ENCODE measurements at places on chromosomes 2 and 18.

- peak; percentile 29 for DNase-seq
Observed at GRCh38 chr18:598124-598589, 1.4 kb downstream of the CLUL1 start.

DNA sequence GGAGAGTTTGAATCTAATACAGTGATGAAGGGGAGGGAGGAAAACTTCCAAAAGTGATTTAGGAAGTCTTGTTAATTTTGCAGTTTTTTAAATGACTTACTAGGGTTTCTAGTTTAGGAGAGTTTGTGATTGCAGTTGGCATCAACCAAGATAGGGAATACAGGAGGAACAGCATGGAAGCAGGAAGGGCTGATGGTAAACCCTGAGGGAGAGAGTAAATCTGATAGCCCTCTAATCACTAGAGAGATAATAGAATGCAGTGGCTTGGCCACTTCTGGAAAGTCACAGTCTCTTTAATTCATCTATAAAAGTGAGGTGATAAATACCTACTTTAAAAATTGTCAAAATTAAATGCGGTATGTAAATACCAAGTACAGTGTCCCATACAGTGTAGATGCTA, 5.6 kb downstream of the YPEL5 start:
- no peak for DNase-seq

- DNase-seq = no peak
Observed at GRCh38 chr2:170582313-170582712, 132.8 kb upstream of the SP5 start.

GRCh38 chr2:191023235-191023679, 9.3 kb upstream of the STAT1 start:
- no peak for DNase-seq

DNA sequence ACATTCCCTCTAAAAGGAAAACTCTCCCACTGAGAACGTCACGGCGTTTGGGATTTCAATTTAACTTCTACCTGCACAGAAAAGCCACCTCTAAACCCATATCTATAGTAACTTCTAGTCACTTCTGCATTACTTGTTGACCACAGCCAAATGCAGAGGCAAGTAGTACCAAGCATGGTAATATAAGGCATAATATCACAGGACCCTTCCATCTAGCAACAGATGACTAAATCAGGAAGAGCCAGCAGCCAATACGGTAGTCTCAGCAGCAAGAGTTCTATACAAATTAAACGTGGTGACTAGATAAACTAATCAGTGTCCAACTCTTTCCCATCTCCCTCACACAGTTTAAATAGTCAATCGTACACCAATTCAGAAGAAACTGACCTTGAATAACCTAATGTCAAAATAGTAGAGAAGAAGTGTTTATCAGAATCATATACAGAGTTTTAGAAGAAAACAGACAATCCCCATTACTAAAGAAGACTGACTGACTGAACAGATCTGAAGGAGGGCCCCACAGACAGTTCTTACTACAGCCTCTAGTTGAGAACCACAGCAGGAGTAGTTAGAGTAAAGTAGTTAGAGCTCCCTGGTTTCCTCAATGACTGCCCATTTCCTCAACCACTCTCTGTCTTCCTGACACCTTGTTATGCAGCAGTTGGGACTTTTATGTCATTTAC, 30.0 kb downstream of the MEMO1 start:
- no peak for DNase-seq

GRCh38 chr2:241545106-241545505, 13.4 kb upstream of the BOK start:
- DNase-seq = no peak

GRCh38 chr2:86703704-86704361, 16.3 kb upstream of the RMND5A start:
- DNase-seq = peak; percentile 6

- no peak for DNase-seq
Observed at GRCh38 chr2:201881741-201882140, 75.4 kb downstream of the CDK15 start.

- DNase-seq = no peak
Observed at GRCh38 chr2:133773854-133774653, 205.8 kb upstream of the NCKAP5 start.

GRCh38 chr2:120934574-120935338, 199.1 kb downstream of the GLI2 start:
- DNase-seq = no peak

- DNase-seq = no peak
Observed at GRCh38 chr18:10086458-10087210, 172.8 kb downstream of the VAPA start.

Data from nephron progenitor cell (in vitro differentiated cells).